ENCODE measurements at places on chromosomes 2 and 18.

DNA sequence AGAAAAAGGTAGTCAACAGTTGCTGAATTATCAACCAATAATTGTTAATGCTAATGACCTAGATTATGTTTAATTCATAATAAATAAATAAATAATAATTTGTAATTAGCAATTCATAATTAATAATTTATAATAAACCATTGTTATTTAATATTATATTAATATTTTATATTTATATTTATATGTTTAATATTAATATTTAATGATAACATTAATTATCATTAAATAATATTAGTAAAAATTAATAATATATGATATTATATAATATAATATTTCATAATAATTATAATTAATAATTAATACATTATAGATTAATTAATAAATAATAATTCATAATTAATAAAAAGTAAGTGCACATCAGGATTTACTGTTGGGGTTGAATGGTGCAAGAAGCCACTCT is 389.4 kb upstream of the RGPD4 start:
- no peak for DNase-seq

GRCh38 chr2:41775366-41776025 is 272.3 kb upstream of the PKDCC start:
- no peak for DNase-seq

GRCh38 chr2:230124757-230125431 is 56.2 kb upstream of the SLC16A14 start:
- DNase-seq = no peak

DNA sequence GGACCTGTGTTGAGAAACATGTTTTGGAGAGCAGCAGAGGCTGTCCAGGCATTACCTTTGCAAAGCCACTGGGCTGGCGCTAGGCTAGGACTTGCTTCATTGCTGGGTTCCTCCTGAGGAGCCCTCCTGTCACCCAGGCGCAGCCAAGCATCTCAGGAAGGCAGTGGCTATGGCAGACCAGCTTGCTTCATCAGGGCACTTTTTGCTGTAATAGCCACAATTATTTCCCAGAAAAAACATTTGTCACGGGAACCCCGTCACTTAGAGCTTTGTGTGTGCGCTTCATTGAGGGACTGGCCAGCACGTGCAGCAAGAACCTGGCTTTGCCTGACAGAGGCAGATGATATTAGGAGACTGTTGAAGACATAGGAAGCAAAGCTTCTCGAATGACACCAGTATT is 36.4 kb downstream of the SLC20A1 start:
- DNase-seq = no peak

DNA sequence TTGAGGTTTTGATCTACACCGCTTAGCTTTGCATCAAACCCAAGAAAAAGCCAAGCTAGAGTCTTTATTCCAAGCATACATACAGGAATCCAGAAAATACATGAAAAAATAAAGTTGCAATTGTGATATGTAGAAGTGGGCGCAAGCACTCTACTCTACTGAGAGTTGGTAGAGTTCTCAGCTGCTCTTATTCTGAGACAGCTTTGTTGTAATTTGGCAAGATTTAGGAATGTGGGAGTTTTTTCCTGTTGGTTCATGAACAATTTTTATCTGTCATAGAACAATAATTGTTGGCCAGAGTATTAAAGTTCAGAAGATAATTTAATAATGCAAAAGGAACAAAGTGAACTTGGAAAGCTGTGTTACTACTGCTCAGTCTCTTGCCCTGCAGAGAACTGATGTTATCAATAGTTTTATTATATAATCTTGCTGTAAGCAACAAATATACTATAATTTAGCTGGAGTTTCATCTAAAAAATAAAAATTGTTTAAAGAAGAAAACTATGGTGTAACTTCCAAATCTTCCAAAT is 302.0 kb upstream of the RND3 start:
- no peak for DNase-seq

DNA sequence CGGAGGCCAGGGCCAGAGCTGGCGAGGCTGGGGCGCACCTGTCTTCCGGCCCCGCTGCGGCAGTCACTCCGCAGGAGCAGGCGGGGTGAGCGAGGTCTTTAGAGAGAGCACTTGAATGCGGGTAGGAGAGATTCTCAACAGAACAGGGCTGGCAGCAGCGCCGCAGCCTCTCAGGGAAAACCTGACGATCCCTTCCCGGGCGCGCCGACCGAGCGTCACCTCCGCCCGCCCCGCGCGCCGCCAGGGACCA is 526 bp downstream of the PRKRA start:
- no peak for DNase-seq

GRCh38 chr2:220215785-220216184 is 588.4 kb downstream of the SLC4A3 start:
- no peak for DNase-seq

DNA sequence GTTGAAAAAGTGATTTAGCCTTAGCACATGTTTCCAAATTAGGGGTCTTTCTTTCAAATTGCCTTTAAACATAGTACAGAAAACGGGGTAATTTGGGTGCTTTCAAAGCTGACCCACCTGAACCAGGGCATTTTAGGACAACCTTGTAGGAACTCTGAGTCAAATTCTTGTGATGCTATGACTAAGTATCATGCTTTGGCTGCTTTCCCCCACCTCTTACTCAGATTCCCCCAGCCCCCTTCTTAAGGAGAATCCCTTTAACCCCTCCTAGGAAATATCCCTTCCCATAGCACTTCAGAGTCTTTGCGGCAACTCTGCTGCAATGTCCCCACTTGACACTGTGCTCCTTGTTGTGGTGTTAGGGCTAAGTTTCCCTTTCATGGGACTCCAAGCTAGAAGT is 18.6 kb upstream of the KLF7 start:
- DNase-seq = no peak

DNA sequence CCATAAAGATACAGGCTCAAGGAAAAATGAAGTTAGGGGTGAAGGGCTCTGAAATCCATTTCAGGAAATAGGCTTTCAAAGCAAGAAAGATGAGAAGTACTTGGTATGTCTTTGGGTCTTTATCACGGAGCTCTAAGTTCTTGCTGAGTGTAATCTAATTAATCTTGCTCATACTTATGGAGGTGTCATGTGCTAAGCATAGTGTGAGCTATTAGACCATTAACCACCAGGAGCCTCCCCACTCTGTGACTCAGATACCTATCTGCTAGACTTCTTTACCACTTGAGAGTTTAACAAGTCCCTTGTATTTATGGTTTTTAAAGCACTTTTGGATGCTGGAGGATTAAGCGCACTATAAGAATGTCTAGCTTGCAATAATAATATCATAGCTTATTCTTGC is 678.7 kb downstream of the EPHA4 start:
- no peak for DNase-seq

Data from NCI-H2081 (cell line).